ENCODE measurements at places on chromosomes 3 and 15. TPM values are rescaled to one million over a fixed set of nuclear protein-coding genes. Genes with fewer than 3 reads are reported as not detected.

The STRIT1 gene
- total RNA-seq, result not detected

The ISG20 gene
- total RNA-seq, result 7.7 TPM

The UTS2B gene
- total RNA-seq, result not detected

The TMEM40 gene
- total RNA-seq, result not detected

The GREM1 gene
- not detected for total RNA-seq

The GASK1A gene
- not detected for total RNA-seq
